Glomerular endothelial cell (primary cell): ENCODE measurements at places on chromosomes 3 and 15. TPM values are rescaled to one million over a fixed set of nuclear protein-coding genes. Genes with fewer than 3 reads are reported as not detected.

DNA sequence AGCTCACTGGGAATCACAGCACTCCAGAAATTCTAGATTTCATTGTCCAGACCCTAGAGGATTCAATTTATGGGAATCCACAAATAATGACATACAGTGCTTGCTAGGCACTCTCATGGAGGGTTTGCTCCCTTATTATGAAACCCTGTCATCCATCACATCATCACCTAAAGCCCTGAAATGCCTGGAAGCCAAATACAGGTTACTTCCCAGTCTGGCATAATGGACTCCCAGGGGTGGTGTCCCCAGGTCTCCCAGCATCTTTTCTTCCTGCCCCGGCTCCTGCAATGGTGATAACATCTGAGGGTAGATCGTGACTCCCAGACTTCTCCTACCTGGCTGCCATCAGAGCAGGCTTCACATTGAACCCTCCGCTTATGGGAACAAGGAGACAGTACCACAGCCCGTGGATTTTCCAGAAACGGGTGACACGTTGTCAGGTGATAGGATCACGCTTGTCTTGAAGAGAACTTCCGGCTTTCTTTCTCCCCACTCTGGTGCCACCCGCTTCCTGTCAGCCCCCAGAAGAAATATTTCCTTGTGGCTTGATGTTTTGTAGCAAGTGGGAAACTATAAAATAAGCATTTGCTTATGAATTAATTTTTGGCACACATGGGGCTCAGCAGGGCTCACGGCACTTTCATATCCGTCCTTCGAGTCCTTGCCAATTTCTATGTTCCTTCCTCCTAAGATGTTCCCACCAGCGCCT lies 238.7 kb upstream of the BHLHE40 start:
- no peak for DNase-seq

GRCh38 chr3:196985298-196985697 lies 16.7 kb upstream of the PIGZ start:
- DNase-seq = no peak

GRCh38 chr15:89051875-89052274 lies 36.4 kb upstream of the ABHD2 start:
- DNase-seq = no peak

- no peak for DNase-seq
Observed at GRCh38 chr15:75422554-75422953, 28.9 kb downstream of the SIN3A start.

Gene PRTG
- 8.6 and 11.9 TPM in 2 replicates for total RNA-seq
